ENCODE measurements at places on chromosomes 16 and 17.

DNA sequence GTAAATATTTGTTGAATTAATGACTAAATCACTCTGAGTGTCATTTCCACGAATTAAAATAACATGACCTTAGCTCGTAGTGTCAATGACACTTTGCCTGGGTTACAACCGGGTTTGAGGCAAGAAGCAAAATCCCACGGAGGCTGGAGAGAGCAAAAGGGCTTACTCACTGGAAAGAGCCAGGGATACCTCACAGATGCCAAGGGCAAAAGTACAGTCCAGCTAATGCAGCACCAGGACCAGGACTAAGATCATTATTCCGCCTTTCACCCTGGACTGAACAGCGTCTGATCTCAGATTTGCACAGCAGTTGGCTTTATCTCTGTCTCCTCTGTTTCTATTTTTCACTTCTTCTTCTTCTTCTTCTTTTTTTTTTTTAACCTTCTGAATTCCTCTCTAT is 175.5 kb downstream of the SHISA9 start:
- no peak for DNase-seq

DNA sequence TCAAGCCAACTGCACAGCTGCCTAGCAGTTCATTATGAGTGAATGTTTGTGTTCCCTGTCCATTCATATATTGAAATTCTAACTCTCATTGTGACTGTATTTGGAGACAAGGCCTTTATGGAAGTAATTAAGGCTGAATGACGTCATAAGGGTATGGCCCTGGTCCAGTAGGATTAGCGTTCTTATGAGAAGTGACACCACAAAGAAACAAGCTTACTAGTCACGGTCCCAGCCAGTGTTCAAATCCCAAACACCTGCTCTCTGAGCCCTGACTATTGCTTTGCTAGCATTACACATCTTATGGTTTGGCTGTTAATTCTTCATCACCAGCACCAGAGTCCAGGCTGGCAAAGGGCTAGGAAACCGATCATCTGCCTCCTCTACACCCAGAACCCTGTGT is 2.2 kb downstream of the ZNF668 start:
- no peak for DNase-seq

- no peak for DNase-seq
Observed at GRCh38 chr17:29407856-29408255, 17.7 kb downstream of the TAOK1 start.

- no peak for DNase-seq
Observed at GRCh38 chr16:71767060-71767900, 41.4 kb downstream of the AP1G1 start.

DNA sequence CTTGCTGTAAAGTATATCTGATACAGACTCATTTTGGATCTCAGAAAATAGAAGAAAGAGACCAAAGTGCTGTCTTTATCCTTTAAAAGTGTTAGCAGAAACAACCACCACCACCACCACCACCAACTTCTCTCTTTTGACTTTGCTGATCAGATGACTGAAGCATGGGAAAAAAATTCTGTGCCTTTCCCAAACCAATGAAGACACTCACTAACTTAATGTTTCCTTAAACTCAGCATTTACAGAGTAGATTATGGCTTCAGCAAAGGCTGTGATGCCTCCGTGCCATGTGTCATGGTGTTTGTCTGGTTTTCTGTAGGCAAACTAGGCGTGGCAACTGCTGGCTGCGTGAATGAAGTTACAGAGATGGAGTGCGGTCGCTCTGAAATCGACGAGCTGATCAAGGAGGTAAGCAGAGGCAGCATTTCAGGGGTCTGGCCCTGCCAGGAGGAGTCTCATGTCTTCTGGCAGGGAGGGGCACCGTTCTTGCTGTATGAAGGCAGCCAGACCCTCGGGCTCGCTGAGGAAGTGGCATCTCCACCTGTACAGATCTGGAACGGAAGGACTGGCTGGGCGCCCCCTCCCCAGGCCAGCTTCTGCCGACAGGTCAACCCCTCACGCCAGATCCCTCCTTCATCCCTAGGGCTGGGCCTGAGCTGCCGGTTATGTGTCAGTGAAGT is 12.4 kb downstream of the IRF8 start:
- no peak for DNase-seq

DNA sequence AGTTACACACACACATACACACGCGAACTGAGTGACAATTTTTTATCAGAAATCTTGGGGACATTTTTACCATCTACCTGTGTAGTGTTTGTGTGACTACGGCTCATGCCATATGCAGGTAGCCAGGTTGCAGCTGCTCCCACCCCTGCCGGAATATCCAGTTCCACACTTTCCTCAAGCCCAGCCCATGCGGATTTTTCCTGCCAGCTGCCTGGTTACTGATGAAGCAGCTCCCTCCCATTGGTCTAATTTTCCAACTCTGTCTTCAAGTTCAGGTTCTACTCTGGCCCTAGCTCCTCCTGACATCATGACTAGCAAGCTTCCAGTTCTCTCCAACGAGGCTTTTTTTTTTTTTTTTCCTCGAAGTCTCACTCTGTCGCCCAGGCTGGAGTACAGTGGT is 4.8 kb downstream of the GSG1L2 start:
- no peak for DNase-seq

- no peak for DNase-seq
Observed at GRCh38 chr17:78676412-78677302, 99.5 kb upstream of the DNAH17 start.

Data from KG1 (cell line).